Pancreas (tissue), 10 donors: ENCODE measurements at places on chromosomes 1 and 21.

DNA sequence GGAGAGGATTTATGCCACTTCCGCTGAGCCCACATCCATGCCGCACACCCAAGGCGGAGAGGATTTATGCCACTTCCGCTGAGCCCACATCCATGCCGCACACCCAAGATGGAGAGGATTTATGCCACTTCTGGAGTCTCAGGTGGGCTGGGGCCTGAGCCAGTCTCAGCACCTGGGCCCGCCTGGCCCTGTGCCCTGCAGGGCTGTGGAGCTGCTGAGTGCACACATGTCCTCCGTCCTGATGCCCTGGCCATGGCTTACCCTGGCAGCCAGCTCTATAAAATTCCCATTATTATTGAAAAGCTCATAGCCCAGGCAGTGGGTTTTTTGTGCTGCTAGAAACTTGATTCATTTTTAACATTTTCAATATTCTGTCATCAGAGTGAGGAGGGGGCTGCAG, 89.8 kb upstream of the TMEM51 start:
- no peaks in the 10 kb centered on the region for H3K27me3 ChIP-seq
- H3K27ac ChIP-seq, result no peak overlapping the region
- H3K4me3 ChIP-seq, result no peak overlapping the region
- DNase-seq, result no peak
- no peaks in the 10 kb centered on the region for H3K36me3 ChIP-seq
- H3K4me1 ChIP-seq, result no peaks in the 10 kb centered on the region

GRCh38 chr1:245085508-245086095, 69.2 kb upstream of the KIF26B start:
- H3K4me3 ChIP-seq, result no peak overlapping the region
- no peaks in the 10 kb centered on the region for H3K36me3 ChIP-seq
- no peaks in the 10 kb centered on the region for H3K27me3 ChIP-seq
- no peak for DNase-seq
- no peak overlapping the region for H3K27ac ChIP-seq

DNA sequence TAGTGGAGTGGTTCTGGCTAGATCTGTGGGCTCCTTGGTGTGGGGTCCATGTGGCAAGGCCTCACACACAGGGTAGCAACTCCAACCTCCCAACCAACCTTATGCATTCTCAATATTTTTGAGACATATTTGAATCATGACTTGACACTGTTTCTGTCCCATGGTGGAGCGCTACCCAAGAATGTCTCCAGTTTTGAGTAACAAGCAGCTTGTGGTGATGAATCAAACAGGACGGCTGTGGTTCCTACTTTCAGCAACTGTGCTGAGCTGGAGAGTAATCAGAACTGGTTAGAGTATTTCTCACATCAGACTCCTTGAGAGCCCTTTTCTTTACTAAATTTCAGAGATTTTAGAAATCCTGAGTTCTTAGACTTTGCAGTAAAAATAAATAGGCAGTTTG, 3.1 kb downstream of the LCE3D start:
- H3K4me1 ChIP-seq, result no peaks in the 10 kb centered on the region
- no peaks in the 10 kb centered on the region for H3K27me3 ChIP-seq
- no peaks in the 10 kb centered on the region for H3K36me3 ChIP-seq
- H3K27ac ChIP-seq, result no peak overlapping the region

- no peaks in the 10 kb centered on the region for H3K27me3 ChIP-seq
- no peak for DNase-seq
- H3K4me3 ChIP-seq, result no peak overlapping the region
- H3K4me1 ChIP-seq, result no peaks in the 10 kb centered on the region
- no peaks in the 10 kb centered on the region for H3K36me3 ChIP-seq
- H3K27ac ChIP-seq, result no peak overlapping the region
Observed at GRCh38 chr1:244368279-244368678, 83.4 kb downstream of the ADSS2 start.
